Fibroblast of upper back skin (primary cell): ENCODE measurements at places on chromosomes 5 and 9.

- no peak for DNase-seq
These were observed 81.6 kb upstream of the NFIB start for GRCh38 chr9:14395317-14396082.

DNA sequence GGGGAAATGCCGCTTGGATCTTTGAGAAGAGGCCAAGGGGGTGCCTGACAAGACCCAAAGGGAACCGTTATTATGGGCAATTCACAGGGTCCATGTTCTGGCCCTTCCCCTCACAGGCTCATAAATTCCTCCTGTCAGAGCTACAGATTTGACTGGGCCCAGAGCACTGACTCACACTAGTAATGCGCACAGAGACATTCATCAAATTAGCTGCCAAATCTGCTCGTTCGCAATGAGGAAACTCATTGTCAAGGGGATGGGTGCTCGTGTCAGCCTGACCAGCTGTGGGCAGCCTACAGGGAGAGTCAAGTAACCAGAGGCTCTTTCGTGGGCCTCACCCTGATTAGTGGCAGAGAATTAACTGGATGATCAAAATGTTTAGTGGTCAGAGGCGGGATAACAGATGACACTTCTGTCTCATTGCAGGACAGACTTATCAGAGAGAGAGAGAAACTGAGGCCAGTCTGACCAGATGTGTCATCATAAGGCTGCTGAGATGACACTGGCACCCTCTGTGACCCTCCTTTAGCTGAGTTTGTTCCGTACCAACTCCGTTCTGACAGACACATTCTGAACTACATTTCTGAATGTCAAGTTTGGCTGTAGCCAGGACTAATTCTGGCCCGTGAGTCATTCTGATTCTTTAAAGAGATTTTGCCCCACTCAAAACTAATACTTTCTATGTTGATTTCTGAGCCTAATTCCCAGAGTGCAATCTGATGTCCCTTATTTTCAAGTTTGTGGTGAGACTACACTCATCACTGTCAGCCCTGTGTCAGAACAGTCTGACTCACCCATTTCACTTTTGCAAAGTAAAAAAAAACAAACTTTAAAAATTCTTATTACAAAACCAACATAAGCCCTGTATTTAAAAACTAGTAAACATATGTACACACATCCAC is 377.1 kb downstream of the ACTL7B start:
- DNase-seq, result peak; percentile 92

- DNase-seq, result no peak
These were observed 130.9 kb upstream of the GNA14 start for GRCh38 chr9:77779010-77779409.

GRCh38 chr9:101574731-101575333 is 19.9 kb downstream of the PPP3R2 start:
- DNase-seq, result peak; percentile 48

DNA sequence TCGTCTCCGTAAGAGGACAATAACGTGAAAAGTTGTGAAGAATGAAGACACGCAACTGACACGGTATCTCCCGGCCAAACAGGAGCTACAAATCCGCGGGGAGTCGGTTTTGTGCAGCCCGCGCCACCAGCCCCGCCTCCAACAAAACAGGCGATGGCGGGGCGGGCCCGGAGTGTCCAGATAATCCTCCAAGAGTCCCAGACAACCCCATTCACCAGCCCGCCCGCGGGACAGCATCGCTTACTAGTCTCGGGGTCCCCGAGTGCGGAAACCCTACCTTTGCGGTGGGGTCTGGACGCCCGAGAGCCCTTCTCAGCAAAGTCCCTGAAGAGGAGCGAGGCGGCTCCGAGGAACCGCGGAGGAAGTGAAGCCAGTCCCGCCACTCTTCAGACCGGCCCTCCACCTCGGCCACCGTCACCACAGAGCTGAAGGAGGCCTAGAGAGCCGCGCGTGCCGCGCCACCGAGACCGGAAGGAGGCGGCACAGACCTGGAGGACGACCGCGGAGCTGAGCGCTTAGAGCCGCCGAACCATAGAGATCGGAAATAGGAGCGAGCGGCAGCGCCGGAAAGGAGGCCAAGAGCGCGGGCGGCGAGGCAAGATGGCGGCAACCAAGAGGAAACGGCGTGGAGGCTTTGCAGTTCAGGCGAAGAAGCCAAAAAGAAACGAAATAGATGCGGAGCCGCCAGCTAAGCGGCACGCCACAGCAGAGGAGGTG is at the start of the genes BRIX1 and RAD1:
Gene BRIX1 (plus strand): TSS at position 573 of the 717 bp plus-strand sequence. CDS start 28 bp downstream, at position 601.
Gene RAD1 (minus strand): TSS at position 366 of the 717 bp plus-strand sequence. CDS start 612 bp downstream, outside the sequence.
- DNase-seq, result peak; percentile 96

GRCh38 chr5:156474251-156474650 is 147.3 kb downstream of the SGCD start:
- peak; percentile 55 for DNase-seq

- DNase-seq, result no peak
These were observed 95.4 kb downstream of the MACROH2A1 start for GRCh38 chr5:135303582-135304173.

DNA sequence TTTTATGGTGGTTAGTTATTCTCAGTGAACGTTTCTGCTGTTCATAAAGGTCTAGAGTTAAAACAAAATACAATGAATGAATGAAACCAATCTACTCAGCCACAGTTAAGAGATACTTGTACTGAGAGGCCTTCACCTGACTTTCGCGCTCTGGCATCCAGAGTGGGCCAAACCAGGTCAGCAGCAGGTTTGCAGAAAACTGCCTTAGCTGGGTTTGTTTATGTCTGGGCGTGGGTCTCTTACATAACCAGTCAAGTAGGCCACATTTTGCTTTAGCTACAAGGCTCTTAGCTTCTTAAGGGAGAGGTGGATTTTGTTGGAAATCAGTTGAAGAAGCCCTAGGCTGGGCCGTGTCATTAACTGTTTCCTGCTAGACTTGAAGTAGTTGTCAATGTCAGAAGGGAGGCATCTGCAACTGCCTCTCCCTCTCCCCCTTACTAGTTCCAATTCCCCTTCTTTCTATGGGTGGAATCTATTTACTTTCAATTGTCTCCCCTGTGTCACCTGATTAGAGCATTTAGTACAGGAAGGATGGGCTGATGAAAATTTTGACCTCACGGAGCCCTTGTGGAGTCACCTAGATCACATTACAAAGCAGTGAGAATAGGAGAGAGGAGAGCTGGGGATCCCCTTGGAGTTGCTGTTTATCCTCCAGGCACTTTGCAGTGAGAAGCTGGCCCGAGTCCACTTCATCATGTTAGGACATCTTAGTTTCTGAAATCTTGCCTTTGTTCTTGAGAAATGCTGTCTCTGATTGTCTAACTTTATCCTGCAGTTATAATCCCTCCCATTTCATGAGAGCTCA is 200.5 kb downstream of the ARHGEF28 start:
- peak; percentile 59 for DNase-seq

- DNase-seq, result peak; percentile 67
These were observed 28.5 kb downstream of the FUBP3 start for GRCh38 chr9:130607640-130608420.

DNA sequence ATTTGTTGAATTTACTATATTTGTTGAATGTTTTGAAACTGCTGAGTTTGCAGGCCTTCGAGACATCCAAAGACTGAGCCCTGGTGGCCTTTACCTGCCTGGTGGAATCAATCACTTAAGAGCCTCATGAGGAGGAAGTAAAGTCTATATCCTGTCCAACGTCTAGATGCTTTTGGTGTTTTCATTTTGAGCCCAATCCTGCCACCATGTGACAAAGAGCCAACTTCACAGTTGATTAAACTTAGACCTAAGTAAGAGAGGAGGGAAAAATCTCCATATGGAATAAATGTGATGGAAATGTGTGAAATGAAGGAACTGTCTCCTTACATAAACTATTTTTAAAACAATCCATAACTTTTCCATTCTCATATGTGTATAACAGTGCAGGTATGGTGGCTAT is 220.1 kb downstream of the PRR16 start:
- peak; percentile 62 for DNase-seq

DNA sequence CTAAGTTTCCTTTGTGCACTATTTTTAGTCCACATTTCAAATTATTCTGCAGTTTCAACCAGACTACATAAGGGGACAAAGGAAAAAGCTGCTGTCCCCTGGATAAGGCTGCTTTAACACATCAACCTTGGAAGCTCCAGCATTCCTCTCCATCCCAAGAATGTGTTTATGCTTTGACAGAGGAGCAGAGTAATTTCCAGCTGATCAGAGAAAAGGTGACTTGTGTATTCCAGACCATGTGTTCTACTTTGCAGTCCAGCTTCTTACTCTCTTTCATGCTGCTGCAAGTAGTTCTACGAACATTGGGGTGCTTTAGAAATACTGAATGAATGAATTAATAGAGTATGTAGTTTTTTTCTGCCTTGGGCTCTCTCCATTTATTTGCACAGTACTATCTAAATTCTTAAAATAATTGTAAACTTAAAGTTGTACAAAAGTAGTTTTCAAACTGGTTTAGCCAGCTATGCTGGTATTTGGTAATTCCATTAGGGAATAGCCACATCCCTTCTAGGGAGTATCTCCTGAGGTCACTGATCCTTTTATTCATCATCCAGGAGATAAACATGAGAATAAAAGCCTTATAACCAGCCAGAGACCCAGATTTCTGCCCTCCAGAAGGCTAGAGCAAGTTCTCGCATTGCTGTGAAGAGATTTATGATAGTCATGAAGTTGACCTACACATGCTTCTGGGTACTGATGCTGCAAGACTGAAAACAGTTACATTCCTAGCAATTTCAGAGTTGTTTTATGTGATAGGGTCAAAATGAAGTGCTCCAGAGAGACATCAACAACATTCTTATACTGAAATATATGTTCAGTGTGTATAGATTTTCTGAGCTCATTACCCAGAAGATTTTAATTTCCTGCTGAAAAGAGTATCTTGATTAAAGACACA is 215.2 kb downstream of the COMMD10 start:
- peak; percentile 73 for DNase-seq

GRCh38 chr5:151240924-151241635 is 11.9 kb upstream of the GM2A start:
- no peak for DNase-seq

DNA sequence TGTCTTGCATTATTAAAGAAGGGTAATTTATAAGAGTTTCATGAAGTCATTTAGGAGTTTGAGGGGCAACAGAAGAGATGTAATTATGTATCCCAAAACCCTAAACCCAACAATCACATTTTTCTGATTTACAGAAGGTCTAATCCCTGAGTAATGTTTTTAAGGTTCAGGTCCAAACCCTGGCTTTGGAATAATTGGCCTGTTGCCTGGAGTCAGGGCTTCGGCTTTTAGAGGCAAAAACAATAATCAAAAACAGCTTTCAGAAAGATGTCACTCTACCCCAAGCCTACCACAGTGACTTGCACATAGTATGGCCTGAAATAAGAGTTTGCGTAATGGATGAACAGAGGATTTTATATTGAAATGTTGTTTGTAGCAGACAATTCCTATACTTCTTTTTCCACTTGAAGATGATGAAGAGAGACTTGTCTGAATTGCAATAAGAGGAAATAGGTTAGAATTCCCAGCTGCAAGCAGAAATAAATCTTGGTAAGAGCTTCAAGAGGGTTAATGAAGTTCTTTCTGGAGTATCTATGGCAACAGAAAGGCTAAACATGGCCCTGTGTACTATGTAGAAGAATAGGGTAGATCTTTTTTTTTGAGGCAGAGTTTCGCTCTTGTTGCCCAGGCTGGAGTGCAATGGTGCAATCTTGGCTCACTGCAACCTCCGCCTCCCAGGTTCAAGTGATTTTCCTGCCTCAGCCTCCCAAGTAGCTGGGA is 152.0 kb downstream of the GPBP1 start:
- peak; percentile 65 for DNase-seq

DNA sequence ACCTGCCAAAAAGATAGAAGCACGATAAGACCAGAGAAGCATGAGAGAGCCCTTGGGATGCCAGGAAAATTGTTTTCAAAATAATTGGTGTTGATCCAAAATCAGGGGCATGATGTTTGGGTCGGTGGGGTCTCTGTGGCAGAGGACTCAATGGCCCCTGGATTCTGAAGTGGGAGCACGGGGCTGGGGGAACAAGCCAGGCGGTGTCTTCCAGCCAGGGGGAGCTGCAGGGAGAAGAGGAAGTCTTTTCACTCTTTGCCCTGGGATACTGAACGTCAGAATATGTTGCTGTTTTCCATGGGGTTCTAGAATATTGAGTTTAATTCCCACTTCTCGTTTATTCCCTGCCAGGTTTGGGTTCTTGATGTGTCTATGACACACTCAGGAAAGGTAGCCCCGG is 20.4 kb downstream of the TSPAN17 start:
- no peak for DNase-seq

GRCh38 chr9:69155341-69156030 is 18.6 kb upstream of the TJP2 start:
- DNase-seq, result no peak

- DNase-seq, result no peak
These were observed 1413.1 kb upstream of the CDH6 start for GRCh38 chr5:29780401-29780800.

DNA sequence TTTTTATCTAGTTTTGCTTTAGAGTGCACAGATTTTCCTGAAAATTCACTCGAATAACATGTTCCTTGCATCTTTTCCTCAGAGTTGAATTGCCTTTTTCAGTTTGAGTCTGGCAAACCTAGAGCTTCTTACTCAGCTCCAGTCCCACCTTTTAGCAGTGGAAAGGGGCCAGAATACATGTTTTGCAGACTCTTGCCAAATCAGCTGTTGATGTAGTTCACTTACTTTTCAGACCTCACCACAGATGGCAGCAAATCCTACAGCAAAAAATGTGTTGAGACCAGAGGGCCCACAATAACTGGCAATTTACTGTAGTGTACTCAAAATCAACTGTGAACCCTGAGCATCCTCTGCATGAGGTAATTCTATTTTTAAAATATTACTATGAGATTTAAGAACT is 545.2 kb upstream of the ACO1 start:
- no peak for DNase-seq

DNA sequence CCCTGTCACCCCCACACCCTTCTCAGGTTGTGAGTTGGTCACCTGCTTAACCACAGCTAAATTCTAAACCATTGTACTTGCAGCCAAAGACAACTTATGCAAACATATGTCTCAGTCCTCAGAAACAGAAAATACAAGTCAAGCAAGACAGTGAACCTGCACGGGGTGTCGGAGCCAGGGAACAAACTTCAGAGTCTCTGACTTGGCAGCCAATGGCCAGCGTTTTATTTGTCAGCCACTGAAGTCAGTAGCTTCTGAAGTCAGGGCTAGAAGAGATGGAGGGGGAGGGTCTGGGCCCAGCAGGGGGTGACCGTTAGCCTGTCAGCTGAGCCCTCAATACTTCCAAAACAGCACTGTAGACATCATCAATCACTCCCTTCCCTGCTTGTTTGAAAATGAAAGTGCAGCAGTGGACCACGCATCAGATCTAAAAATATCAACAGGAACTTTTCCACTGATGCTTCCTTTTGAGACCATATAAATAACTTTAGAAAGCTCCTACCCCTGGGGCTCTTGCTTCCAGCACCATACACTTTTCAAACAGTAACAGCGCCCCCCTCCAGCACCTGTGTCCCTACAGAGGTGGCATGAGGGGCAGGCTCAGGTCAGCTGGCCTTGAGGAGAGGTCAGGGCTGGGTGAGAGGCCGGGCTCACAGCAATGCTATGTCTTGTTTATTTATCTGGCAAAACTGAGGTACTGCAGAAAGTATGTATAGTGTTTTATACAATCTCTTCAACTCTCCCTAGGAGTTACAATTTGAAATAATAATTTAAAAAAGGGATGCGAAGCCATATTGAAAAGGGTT is 142.5 kb downstream of the ACER2 start:
- peak; percentile 0 for DNase-seq

DNA sequence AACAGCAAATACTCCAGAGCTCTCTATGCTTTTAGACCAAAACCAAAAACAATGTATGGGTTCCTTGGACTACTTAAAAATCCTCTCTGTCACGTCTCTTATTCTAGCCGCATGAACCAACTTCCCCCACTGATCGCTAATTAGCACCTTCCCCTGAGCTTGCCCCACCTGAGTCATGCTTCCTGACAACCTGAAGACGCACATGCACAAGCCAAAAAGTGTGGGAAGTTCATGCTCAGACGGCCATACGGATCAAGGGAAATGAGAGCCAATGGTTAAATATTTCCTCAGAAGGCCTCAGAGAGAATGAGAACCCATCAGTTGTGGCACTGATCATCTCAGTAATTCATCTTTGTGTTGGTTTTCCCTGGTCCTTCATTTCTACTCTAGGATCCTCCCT is 199.7 kb downstream of the BNC2 start:
- DNase-seq, result no peak
